ENCODE measurements at places on chromosomes 6 and 20.
A peak's percentile ranks its signal among the peaks of the same experiment; 100 is the strongest.

DNA sequence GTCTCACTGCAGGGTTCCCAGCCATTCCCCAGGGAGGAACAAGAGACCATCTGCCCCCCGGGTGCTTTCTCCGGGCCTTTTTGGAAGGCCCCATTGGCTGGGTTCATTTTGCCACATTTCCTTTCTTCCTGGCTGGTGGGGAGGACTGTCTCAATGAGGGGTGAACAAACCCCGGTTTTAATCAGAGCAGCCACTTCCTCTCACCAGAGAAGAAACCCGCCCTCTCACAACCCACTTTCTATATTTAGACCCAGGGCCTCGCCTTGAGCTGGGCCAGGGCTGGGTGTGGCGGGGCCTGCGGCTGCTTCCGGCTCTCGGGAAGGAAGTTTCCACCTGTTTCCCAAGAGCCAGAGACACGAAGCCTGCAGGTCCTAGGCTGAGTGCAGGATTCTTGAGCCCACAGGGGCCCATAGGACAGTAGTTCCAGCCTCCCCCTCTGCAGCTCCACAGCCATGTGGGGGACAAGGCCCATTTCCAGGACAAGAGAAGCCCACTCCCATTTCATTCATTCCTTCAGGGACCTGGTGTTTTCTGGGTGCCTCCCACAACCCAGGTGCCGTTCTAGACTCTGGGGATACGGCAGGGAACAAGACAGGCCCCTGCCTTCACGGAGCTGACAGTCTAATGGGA is 41.8 kb downstream of the RBM38 start:
- DNase-seq, result peak; percentile 26

DNA sequence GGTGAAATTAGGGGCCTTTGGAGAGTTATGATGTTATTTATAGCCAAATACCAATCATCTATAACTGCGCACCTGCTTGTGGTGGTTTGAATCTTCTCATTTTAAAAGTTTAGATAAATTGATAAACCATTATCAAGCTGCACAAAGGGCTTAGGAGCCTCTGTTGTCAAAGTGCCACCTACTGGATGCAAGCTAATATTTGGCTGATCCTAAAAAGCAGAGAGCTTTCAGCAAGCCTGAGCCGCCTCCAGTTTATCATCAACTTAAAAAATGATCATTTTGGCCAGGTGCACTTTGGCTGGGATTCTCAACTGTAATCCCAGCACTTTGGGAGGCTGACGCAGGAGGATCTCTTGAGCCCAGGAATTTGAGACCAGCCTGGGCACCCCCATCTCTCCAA is 58.5 kb upstream of the ATXN1 start:
- peak; percentile 32 for DNase-seq

- DNase-seq, result no peak
Observed at GRCh38 chr6:107489636-107490565, at the start of gene SOBP. Gene SOBP (plus strand): TSS chr6:107490117. CDS start chr6:107490617, 500 bp downstream.

GRCh38 chr6:137715589-137716045 is 151.4 kb upstream of the TNFAIP3 start:
- DNase-seq, result peak; percentile 34

DNA sequence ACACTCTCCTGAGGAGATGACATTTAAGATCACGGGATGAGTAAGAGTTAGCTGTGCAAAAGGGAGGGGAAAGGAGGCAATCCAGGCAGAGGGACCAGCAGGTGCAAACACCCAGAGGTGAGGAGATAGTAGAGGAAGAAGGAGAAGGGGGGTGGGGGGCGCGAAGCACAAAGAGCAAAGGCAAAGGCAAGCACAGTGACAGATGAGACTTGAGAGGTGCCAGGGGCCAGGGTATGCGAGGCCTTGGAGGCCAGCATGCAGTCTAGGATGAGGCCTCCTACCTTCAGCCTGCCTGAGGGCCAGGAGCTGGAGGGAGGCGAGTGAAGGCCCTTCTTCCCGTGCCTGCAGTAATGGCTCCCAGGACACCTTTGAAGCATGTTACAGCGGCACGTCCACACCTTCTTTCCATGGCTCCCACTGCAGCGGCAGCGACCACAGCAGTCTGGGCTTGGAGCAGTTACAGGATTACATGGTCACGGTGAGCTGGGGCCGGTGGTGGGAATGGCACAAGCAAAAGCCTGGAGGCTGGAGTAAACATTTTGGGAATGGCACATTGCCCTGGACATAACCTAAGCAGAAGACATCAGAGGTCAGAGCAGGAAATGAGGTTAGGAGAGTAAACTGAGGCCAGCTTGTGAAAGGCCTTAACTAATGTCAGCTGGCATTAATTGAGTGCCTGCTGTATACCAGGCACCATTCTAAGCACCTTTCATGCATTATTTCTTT is 18.6 kb downstream of the CCM2L start:
- no peak for DNase-seq

- DNase-seq, result no peak
Observed at GRCh38 chr20:63424613-63425012, 47.8 kb downstream of the KCNQ2 start.

DNA sequence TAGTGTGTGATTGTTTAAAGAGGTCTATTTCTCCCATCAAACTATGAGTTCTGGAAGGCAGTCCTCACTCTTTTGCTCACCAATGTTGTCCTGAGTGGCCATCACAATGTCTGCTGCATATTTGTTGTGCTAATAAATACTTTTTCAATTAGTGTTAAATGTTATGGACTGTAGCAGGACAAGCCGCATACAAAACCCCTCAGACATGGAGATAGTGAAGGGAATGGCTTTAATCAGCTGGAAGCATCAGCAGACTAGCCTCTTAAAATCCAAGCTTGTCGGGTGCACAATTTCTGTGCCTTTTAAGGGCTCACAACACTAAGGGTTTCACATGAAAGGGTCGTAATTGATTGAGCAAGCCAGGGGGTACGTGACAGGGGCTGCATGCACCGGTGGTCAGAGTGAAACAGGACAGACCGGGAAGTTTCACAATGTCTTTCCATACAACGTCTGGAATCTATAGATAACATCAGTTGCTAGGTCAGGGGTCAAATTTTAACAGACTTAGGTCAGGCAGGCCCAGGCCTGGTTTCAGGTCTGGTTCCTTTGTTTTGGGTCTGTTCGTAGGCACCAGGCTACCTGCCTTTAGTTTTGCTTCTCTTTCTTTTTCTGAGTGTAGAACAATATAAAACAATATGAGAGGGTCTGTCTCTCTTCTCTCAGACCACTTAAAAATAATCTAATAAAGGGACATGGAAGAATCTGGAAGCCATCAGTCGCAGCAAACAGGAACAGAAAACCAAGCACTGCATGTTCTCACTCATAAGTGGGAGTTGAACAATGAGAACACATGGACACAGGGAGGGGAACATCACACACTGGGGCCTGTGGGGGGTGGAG is 327.6 kb upstream of the HTR1E start:
- no peak for DNase-seq

GRCh38 chr20:24937579-24937978 is 11.5 kb upstream of the CST7 start:
- DNase-seq, result no peak

DNA sequence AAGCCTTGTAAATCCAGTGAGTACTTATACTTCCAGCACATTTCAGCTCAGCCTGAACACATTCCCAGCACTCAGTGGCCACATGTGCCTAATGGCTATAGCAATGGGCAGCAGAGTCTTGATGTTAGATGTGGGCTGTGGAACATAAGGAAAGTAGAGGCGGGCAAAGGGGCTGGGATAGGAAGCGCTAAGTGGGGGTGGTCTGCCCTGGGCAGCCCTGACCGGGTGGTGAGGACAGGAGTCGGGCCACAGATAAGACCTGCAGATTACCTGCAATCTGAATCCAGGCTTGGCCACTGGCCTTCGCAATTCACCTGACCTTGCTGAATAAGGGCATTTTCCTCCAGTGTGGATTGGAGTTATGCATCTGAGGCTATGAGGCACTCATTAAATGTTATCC is 11.1 kb upstream of the HMGA1 start:
- no peak for DNase-seq

DNA sequence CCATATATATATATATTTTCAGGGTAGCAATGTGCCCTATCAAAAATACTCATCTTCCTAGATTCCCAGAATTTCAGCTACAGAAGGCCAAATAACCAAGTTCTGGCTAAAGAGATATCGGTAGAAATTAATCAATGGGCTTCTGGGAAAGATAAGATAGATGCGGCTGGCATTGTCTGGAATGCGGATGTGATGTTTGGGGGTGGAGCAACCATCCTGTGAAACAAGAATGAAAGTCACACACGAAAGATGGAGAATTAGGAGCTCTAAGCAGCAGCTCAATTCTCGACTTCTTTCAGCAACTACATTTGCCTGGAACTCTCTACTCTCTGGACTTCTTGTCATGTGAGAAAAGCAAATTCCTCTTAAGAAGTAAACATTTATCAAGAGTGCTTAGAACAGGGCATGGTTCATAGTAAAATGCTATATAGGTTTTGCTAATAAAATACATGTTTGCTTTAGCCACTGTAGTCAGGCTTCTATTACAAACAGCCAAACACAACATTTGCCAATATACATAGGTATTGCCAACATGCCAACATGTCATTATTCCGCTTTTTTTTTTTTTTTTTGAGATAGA is 90.8 kb downstream of the CLIC5 start:
- no peak for DNase-seq

All from AG10803 (cell line).